NCI-H187 (cell line): ENCODE measurements at places on chromosomes 6 and 20.
A peak's percentile ranks its signal among the peaks of the same experiment; 100 is the strongest.

DNA sequence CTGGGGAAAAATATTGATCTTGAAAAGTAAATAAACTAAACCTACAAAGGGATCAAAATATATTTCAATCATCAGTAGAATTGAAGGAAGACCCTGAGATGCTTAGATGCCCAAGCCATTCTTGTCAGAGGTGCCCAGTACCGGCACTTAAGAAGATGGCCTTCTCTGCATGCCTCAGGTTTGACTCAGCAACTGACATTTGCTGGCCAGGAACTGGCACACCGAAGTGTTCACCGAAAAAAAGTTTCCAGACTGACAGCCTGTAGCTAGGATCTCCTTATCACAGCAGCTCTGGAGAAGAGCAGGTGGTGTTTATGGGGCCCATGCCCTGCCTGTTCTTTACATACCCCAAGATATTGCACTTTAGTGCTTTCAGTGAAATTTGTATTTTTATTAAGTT is 203.2 kb downstream of the MOXD1 start:
- no peak for DNase-seq

DNA sequence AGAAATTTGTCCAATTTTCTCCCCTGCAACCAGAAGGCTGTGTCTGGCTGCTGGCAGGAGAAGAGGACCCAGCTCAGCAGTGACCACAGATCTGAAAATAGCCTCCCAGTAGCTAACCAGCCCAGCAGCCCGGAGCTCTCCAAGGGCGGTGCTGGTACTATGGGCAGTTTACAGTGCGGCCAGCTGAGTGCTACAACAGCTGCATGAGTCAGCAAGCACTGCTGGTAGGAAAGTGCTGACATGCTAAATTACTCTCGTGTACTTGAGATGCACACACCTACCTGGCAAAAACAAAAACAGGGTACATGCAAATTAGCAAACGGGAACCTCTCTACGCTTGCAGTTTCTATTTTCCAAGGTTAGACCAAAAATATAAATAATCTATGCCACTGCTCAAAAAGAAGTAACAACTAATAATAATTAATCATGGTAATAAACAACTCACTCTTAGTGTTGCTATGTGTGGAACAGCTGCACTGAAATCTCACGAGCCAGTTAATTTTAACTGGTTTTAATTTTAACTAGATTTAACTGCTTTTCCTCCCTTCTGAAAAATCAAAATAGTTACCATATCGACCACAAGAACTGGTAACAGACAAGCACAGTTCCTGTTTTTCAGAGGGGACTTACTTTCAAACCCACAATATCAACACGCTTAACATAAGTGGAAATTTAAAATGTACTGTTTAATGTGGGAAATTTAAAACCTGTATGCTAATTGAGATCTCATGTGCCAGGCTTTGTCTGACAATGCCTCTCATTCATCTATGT is 10.8 kb downstream of the BACH2 start:
- peak; percentile 44 for DNase-seq

GRCh38 chr6:34851361-34851760 is 36.5 kb downstream of the TAF11 start:
- no peak for DNase-seq

GRCh38 chr6:157229132-157229618 is 94.1 kb downstream of the TMEM242 start:
- DNase-seq: no peak

GRCh38 chr20:1509237-1509636 is 18.0 kb upstream of the SIRPB2 start:
- DNase-seq: no peak

DNA sequence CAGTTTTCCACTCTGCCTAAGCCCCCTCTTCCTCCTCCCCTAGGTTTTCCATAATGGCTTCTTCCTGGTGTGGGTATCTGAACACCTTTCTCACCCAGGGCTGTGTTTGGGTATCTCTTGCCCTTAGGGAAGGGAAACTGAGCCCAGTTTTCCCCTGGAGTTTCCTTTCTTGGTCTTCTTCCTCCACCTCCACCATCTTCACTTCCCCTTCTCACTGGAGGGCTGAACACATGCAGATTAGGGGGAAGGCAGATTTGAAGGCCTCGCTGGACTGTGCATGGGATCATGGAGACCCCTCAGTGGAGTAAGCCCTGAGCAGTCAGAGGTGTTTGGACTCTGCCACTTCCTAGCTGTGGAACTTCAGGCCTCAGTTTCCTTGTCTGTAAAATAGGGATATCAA is 27.8 kb downstream of the FOXP4 start:
- DNase-seq: no peak

DNA sequence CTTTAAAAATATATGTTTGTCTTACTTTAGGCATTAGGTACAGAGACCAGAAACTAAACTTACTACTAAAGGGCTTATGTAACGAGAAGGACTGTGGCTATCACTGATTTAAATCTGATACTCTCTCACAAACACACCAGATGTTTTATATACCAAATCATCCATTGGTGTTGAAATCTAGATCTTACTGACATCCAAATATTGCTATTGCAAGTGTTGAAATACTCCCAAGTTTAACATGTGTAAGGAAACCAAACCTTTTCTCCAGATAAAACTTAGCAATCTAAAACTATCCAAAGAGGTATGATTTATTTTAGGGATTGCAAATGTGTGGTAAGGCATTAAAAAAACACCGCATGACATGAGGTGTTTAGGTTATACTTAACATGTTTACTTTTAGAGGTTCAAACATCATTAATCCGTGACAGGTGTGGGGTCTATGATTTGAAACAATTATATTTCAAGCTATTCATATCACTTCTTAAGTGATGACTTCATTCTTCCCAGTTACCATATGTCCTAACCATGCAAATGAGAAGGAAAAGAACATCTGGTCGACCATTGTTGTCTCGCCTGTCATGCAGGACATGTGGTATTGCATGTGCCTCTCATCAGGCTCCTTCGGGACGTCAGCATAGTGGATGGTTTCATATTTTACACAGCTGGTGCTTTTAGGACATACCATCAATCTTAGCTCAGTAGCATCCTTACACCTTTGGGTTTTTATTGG is 168.3 kb upstream of the SPACA1 start:
- no peak for DNase-seq

- no peak for DNase-seq
Measured at GRCh38 chr6:112485827-112486212, 138.7 kb downstream of the RFPL4B start.

GRCh38 chr20:18144541-18145099 is 7.0 kb downstream of the KAT14 start:
- DNase-seq: no peak
